Esophagus muscularis mucosa (tissue), 4 donors: ENCODE measurements at places on chromosomes 2 and 18. TPM values are rescaled to one million over a fixed set of nuclear protein-coding genes. Genes with fewer than 3 reads are reported as not detected.

Gene OXER1
- total RNA-seq: 0.58 TPM

Gene FAM117B
- total RNA-seq: 5.0 TPM

Gene ZNF385B
- total RNA-seq: 5.0 TPM

Gene NYAP2
- 0.17 TPM for total RNA-seq

DNA sequence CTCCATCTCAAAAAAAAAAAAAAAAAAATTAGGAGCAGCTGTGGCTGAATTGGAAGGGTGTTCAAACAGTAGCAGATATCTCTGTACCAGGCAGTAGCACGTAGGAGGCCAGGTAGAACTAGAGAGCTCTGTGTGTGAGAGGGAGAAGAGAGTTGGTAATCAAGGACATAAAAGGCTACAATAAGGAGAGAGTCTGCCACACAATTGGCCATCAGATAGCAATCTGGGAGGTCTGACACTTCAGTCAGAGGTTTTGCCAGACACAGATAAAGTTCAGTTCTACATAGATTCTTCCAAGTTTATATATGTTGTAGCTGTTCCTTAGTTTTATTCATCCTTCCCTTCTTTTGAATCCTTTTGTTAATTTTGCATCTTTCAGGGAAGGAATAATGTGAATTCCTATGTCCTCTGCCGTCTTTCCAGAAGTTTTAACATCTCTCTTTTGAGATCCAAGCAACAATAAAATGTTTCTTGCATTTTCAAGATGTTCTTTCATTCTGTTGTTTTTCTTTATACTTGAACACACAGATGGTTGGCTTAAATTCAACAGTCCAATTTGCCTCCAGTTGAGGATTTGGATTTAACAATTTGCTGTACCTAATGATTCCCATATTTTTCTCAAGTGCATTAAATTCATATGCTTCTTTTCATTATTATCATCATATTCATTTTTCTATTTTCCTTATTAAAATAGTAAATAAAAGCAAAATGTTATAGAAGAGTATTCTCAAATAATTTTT, 600.3 kb upstream of the GCFC2 start:
- no peak for DNase-seq

GRCh38 chr2:187658952-187659525, 104.8 kb upstream of the TFPI start:
- no peak for DNase-seq

DNA sequence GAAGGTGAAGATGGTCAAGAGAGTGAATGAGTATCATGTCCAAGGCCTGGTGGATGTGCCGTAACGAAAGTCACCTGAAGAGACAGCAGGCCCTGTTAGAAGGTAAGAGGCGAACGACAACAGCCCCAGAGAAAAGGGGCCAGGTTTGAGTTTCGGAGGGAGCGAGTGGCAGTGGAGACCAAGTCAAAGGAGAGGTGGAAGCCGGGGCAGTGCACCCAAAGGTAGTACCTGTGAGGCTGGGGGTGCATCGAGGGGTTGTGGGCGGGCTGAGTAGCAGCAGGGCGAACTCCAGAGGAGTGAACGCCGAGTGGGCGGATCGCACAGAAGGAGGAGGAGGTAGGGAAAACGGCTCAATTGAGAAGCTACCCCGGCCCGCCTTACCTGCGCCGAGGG, 358 bp downstream of the USP37 start:
- DNase-seq: no peak

DNA sequence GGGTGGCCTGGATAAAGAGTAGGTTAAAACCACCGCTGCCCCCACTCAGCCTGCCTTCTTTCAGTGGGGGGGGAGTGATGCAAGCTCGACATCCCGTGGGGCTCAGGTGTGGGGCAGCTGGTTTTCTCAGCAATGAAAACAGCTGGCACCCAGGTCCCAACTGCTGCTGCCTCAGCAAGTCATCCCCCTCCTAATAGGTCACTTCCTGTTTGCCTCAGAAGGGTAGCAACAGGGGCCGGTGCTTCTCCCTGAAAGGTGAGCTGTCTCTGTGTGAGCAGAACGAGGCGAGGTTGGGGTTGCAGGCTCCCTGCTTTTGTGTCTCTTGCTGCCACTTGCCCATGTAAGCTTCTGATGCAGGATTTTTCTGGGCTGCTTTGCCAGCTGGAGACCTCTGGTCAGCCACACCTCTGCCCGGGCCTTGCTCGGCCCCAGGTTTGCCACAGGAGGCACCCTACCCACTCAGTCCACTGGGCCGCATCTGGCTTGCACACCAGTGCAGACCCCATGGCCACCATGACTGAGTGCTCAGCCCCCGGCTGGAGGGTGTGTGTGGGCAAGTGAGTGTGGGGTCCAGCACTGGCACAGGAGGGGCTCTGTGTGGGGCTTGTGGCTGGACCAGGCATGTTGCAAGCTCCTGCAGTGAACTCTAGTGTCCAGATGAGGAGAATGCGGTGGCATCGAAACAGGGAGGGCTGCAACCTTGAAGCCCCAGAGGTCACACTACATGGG, 11.5 kb upstream of the ASB1 start:
- DNase-seq: no peak

DNA sequence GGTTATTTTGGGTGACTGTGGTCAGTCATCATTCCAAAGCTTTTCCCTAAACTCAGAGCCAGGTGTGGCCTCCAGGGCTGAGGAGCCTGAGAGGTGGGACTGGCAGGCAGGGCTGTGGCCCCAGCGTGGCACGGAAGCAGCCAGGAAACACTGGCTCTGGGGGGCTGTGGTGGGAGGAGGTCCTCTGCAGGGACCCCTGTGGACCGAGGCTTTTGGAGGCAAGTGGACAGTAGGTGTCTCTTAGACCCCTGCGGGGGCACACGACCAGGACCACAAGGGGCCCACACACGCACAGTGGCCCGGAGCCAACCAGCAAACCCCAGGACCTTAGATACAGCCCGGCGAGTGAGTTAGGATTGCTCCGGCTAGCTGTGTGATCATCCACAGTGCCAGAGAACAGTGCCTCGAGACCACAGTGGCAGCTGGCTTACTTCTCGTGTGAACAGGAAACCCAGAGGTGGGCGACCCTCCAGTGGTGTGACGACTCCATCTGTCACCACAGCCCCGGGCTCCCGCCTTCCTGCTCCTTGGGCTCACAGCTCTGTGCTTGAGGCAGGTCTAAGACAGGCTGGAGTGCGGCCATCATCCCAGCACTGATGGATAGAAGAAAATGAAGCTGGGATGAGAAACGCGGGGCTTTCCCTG, 1.6 kb upstream of the RTP5 start:
- DNase-seq: no peak

DNA sequence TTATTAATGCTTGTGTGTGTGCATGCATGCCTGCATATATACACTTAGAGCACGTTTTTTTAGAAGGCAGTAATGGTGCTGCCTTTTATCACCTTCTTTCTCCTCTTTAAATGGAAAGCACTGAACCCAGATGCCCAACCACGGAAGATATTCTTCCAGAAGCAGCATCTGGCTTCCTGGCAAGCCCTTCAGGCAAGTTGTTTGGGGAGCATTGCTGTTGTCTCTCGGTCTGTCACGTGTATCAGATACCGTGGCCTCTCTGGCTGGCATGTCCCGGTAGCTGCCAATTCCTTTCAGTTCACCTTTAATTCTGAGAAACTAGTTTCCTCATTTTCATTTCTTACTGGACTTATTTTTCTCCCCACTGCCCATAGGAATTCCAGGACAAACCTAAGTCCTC, 587.8 kb downstream of the ARHGAP15 start:
- no peak for DNase-seq

DNA sequence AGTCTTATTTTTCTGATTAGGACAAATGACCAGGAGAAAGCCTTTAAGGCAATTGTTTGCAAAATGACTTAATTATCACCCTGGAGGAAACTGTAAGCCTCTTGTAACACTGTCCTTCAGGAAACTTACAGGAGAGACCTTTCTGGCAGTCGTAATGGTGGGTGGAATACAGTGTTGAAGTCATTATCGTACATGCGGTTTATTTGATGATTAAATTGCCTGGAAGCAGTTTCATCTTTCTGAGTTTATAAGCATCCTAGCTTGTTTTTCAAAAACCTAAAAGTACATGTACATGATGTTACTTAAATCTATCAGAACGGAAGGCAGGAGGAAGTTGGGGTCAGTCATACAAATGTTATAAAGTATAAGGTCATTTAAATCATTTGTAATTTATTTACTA, 86.2 kb upstream of the RAB27B start:
- DNase-seq: no peak

- DNase-seq: no peak
Measured at GRCh38 chr2:231854616-231855125, 68.4 kb downstream of the COPS7B start.

DNA sequence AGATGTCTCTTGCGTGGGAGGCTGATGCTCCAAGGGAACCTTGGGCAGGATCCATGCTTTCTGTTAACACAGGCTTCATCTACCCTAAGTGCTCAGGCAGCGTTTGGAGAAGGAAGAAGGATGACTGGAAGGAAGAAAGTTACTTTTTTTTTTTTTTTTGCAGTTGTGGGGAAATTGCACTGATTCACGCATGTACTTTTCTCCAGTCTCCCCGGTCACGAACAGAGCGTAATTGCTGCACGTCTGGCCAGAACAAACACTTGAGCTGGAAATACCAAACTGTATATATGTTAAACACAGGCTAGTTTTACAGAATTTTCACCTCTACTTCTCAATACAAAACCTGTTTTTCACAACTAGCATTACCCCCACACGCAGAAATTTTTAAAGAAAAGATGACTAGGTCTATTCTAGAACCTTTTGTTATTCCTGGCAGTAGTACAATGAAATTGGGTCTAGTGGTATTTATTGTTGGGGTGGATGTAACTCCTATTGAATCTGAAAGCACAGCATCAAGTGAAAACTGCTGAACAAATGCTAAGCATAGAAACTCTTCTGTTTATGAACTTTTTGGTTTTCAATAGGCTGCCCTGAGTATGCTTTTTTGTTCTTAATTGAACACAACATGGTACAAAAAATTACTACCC, 9.3 kb upstream of the SCYGR5 start:
- DNase-seq: no peak

GRCh38 chr2:128396946-128397345, 78.3 kb upstream of the HS6ST1 start:
- DNase-seq: no peak

GRCh38 chr2:96647681-96648080, 5.1 kb downstream of the FER1L5 start:
- no peak for DNase-seq

GRCh38 chr2:164150604-164151003, 414.8 kb upstream of the FIGN start:
- no peak for DNase-seq

DNA sequence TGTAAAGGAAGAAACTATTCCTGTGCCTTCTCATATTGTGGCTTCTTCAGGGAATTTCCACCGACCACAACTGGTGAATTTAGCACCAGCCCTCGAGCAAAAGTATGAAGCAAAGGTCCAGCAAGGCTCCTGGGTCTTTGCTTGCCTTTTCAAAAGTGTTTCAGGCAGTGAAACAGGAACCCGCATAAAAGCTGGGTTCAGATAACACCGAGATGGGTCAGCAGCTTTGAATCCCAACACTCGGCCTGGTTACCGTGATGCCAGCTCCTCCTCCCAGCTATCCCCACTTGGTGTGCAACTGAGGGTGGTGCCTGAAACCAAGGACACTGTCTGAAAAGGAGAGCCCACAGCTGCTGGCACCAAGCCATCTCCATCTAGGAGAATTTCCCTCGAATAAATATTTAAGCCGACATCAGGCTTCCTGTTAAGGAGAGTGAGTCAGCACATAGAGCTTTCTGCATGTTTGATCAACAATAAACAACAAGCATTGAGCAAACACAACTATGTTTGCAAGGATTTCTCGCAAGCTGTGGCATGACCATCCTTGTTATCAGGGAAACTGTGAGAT, 69.5 kb downstream of the ANTXR1 start:
- DNase-seq: no peak

- DNase-seq: no peak
Measured at GRCh38 chr2:190841707-190842505, 38.7 kb upstream of the GLS start.

DNA sequence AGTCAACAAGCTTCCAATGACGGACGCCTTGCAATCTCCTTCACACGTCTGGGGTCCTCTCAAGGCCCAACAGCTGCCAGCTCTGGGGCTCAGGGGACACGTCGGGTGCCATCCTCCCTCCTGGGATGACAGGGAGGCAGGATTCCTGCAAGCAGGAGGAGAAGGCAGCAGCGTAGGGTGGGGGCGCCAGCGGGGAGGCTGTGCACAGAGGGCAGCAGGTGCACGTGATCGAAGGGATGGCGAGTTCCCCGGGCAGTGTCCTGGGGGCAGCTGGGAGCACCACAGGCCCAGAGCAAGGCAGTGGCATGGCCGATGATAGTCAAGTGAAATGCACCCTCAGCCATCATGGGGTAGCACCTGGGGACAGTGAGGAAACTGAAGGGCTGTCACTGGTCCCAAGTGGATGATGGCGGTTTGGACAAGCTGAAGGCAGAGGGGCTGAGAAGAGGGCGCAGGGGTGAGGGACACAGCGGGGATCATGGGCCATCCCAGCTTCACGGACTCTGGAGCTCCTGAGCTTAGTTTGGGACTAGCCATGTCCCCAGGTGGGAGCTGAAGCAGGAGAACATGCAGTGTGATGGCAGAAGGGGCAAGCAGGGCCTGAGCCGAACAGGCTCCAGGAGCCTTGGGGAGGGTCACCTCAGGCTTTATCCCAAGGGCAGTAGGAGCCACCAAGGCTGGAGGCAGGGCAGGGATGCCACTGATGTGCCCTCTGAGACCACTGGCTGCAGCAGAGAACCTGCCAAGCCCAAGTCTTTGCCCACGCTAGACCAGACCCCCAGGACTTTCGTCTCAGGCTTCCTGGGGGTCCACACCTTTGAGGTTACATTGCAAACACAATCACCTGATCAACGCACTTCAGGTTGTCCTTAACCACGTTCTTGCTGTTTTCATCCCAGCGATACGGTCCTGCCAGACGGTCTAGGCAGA, 16.3 kb upstream of the SNED1 start:
- DNase-seq: no peak
